ENCODE measurements at places on chromosomes 4 and X.

DNA sequence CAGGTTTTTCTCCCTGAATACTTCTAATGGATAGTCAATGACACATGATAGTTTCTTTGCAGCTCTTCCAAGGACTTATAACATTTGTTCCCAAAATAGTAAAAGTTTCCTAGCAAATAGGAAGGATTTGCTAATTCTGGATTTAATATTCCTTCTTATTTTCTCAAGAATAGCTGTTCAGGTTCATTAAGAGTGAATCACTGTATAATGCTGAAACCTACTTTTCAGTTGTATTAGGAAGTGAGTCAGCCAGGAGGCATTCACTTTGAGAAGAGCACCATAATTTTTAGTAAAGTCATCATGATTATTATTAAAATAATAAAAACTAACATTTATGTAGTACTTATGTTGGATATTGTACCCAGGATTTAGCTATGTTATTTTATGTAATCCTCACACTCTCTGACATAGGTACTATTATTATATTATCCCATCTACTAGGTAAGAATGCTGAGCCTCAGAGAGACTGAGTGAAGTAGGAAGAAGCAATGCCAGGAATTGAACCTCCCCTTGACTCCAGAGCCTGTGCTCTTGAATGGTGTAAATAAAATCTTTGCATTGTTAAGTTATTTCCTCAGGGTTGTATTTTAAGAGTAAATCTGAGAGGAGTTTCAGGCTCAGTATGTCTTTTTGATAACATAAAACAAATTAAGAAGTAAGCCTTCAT is 114.8 kb downstream of the REELD1 start:
- peak; percentile 34 for DNase-seq

GRCh38 chr4:55181010-55182005 is 55.9 kb upstream of the KDR start:
- DNase-seq: no peak

- no peak for DNase-seq
Measured at GRCh38 chr4:183601381-183601780, 57.6 kb downstream of the RWDD4 start.

GRCh38 chr4:22483551-22483981 is 32.3 kb downstream of the ADGRA3 start:
- DNase-seq: no peak

GRCh38 chr4:140932501-140933045 is 176.4 kb upstream of the TBC1D9 start:
- DNase-seq: no peak

GRCh38 chrX:24099394-24099793 is 44.6 kb downstream of the EIF2S3 start:
- no peak for DNase-seq

DNA sequence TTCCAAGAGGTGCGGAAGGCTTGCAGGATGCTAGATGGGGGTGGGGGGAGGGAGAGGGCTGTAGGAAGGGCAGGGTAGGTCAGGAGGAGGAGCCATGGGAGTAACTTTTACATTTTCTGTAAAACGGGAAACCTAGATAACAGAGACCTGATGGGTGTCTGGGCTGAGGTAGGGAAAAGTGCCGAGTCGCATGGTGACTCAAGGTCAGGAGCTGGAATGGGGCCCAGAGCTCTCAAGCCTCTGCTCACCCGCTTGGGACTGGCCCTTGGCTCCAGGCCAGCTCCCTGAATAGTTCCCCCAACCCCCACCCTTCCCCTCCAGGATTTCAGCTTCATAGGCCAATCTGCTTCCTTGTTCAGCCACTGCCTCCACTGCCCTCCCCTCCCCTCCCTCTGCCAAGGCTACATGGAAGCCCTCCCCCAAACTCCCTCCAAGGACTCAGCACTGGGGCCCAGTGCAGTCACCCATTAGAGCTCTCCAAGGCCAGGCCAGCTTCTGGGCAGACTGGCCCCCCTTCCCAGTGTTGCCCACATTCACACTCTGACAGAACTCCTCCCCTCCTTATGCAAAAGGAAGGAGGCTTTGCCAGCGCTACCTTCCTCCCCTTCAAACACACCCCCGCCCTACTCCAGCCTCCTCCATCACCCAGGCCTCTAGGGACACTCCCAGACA is 43.6 kb downstream of the TSC22D3 start:
- DNase-seq: peak; percentile 83

- DNase-seq: no peak
Measured at GRCh38 chr4:145851511-145852201, 87.0 kb downstream of the ZNF827 start.

DNA sequence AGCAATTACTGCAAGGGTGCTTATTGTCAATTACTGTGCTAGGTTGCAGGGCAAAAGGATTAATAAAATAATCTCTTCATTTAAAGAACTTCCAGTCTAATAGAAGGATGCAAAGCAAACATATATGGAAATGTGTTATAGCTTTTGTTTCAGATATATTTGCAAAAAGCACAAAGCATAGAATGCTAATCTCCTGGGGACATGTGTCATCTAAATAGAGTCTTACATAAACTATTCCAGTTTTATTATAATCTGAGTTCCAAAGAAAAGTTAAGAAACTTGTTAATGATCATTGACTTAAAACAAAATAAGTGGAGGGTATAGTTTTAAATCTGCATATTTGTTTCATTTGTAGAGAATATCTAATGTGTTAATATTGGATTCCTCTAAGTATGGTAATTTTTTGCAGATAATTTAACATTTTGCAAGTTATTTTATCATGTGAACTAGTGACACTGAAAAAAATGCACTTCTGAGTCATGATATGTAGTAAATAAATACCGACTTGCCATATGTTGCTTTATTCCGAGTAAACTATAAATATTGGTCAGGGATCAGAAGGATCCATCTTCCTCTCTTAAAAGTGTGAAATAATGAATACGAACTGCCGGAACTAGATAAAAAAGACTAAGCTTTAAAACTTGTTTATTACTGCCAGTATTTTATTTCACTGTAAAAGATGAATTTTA is 231.9 kb upstream of the FAT4 start:
- no peak for DNase-seq

DNA sequence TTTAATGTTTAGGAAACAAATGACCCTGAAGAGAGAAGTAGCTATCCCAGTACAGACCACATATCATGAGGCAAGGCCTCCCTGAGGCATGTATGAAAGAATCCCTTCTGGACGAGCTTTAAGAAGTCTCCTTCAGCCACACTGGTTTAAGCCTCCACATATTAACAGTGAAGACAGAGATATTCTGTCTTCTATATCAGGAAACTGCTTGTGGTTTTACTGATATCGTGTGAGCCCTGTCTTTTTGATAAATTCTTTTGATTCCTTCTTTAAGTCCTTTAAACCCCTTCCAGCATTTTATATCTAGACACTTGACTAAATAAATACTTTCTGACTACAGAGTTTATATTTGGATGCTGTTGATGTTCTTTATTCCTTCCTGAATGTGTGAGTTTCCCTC is 45.9 kb upstream of the GPC4 start:
- no peak for DNase-seq

DNA sequence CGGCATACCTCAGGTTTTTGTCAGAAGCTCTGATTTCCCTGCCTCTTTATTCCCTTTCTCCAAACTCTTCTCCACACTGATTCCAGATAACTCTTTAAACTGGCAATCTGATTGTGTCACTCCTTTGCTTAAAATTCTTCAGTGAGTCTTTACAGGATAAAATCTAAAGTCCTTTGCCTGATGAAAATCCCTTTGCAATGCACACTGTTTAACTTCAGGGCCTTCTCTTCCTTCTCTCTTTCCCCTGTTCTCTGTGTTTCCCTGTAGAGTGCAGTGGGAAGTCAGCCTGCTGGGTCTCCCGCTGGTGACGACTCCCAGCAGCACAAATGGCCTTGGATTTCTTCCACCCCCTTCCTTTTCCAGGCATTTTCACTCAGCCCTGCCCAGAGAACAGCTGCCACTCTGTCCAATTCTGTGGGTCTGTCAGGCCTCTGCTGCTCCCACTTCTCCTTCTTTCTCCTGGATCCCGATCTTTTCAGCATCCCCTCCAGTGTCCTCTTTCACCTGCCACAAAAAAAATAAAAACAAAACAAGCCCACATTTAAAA is 189.9 kb upstream of the NWD2 start:
- no peak for DNase-seq

GRCh38 chrX:155028877-155029291 is 2.2 kb downstream of the FUNDC2 start:
- no peak for DNase-seq

DNA sequence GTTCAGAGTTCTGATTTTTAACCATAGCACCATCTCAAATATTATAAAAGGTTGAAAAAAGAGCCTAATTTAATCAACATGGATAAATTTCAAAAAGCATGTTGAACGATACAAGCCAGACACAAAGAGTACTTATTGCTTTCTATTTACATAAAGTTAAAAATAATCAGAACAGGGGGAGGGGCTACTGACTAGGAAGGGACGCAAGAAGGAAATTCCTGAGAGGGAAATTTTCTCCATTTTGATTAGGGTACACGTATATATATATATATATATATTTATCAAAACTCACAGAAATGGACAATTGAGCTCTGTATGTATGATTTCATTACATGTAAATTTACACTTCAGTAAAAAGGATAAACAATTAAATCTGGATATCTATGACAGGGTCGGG is 482 bp upstream of the MBTPS2 start:
- DNase-seq: no peak

- no peak for DNase-seq
Measured at GRCh38 chrX:43314525-43314924, 341.6 kb upstream of the MAOA start.

GRCh38 chr4:60129740-60130139 is 1070.4 kb upstream of the ADGRL3 start:
- DNase-seq: no peak

- no peak for DNase-seq
Measured at GRCh38 chr4:145703850-145704497, 24.0 kb downstream of the C4orf51 start.

DNA sequence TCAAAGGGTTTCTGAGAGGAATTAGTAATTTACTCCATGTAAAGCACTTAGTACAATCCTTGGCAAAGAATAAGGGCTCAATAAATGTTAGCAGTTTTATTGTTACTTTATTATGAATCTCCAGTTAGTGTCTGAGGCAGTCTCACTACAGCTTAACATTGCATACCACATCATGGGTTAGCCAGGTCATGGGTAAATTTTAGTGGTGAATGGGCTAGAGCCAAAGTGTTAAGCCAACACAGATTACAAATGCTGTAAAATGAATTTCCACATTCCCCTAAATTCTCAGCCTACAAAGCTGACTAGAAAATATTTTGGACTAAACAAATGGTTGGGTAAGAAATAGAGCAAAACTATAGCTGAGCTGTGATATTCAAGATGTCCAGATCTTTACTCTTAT is 72.4 kb downstream of the NRK start:
- no peak for DNase-seq

- no peak for DNase-seq
Measured at GRCh38 chr4:41597494-41597893, 59.5 kb downstream of the LIMCH1 start.
